ENCODE measurements at places on chromosomes 12 and 14.
A peak's percentile ranks its signal among the peaks of the same experiment; 100 is the strongest.

DNA sequence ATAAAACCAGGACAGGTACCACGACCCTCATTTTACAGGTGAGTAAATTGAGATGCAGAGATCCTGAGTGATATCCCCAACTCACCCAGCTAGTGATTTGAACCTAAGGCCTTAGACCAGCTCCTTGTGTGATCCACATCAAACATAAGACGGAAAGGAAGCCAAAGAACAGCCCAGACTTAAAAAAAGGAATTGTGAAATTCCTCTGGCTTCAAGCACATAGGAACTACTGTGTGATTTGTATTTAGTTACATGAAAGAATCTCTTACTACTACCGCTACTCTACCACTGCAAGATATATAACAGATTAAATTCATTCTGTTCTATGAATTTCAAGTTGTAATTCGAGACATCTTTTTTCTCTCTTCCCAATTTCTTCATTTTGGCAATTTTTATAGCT lies 10.5 kb downstream of the E2F7 start:
- DNase-seq = no peak
- no peak overlapping the region for H3K4me3 ChIP-seq
- no peaks in the 10 kb centered on the region for H3K36me3 ChIP-seq
- no peaks in the 10 kb centered on the region for H3K4me1 ChIP-seq

GRCh38 chr12:59936534-59936933 lies 340.7 kb downstream of the SLC16A7 start:
- no peaks in the 10 kb centered on the region for H3K4me1 ChIP-seq
- H3K27me3 ChIP-seq = no peaks in the 10 kb centered on the region
- no peak overlapping the region for H3K27ac ChIP-seq
- no peaks in the 10 kb centered on the region for H3K36me3 ChIP-seq
- H3K4me3 ChIP-seq = no peak overlapping the region

- no peak overlapping the region for H3K27ac ChIP-seq
- DNase-seq = no peak
- no peaks in the 10 kb centered on the region for H3K27me3 ChIP-seq
- no peak overlapping the region for H3K4me3 ChIP-seq
- no peaks in the 10 kb centered on the region for H3K4me1 ChIP-seq
Observed at GRCh38 chr14:30450631-30451545, 108.1 kb upstream of the G2E3 start.

DNA sequence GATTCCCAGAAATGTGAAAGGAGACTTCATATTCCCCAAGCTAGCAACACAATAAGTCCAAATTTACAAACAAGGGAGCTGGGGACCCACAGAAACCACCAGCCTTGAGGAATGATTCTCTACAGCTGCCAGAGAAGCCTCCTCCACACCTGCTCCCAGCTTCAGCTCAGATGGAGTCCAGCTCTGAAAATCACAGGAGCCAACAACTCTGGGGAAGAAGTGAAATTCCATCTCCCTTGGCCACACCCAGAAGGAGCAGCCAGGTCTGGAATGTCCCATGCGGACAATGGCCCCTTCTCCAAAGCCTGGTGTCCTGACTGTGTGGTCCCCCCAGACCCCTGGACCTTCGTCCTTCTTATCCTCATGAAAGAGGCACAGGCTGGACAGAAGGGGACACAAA lies 45.4 kb downstream of the SYNE3 start:
- peaks cover 4% of the 10 kb centered on the region for H3K4me1 ChIP-seq
- peaks cover 30% of the 10 kb centered on the region for H3K36me3 ChIP-seq
- no peak for DNase-seq
- no peak overlapping the region for H3K27ac ChIP-seq
- H3K27me3 ChIP-seq = no peaks in the 10 kb centered on the region

DNA sequence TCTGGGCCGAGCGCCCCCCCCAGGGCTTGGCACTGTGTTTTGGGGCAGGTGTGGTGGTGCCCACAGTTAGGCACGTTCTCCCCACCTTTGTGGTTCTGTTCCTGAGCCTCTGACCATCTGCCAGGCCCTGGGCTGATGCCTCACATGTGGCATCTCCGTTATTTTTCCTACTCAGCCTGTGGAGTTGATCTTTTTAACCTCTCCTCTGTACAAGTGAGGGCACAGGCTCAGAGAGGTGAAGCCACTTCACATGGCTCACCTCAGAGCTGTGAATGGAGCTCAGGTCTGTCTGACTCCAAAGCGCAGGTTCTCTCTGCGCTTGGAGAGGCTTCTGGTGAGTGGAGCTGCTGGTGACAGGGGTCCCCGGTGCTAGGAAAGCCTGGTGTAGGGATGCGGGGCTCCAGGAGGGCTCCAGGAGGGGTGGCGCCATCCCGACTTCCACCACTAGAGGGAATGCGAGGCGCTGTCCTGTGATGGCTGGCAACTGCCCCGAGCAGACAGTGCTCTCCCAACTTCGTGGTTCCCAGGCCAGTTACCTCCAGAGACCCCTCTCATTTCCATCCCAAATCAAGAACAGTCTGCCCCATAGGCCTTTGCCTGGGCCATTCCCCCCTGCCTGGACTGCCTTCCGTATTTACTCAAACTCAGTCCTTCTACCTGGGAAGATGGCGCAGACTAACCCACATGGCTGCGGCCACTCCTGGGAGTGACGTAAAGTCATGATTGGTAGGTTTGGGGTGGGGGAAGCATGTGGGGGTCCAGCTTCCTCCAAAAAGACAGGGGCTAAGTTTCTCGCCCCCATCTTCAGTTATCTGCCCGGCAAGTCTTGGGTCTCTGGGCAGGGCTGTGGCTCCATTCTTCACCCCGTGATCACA lies 9.9 kb downstream of the BCL7A start:
- no peaks in the 10 kb centered on the region for H3K36me3 ChIP-seq
- no peaks in the 10 kb centered on the region for H3K27me3 ChIP-seq
- peak; percentile 77 for DNase-seq
- H3K27ac ChIP-seq = no peak overlapping the region
- H3K4me3 ChIP-seq = no peak overlapping the region

- no peaks in the 10 kb centered on the region for H3K4me1 ChIP-seq
- no peak overlapping the region for H3K27ac ChIP-seq
- no peak overlapping the region for H3K4me3 ChIP-seq
- no peaks in the 10 kb centered on the region for H3K27me3 ChIP-seq
- DNase-seq = no peak
Observed at GRCh38 chr12:63450334-63450733, 218.0 kb downstream of the DPY19L2 start.

- no peak overlapping the region for H3K4me3 ChIP-seq
- H3K36me3 ChIP-seq = no peaks in the 10 kb centered on the region
- DNase-seq = no peak
Observed at GRCh38 chr12:12779529-12779928, 5.9 kb upstream of the APOLD1 start.

- DNase-seq = no peak
- H3K27ac ChIP-seq = no peak overlapping the region
- no peaks in the 10 kb centered on the region for H3K4me1 ChIP-seq
- no peak overlapping the region for H3K4me3 ChIP-seq
- H3K36me3 ChIP-seq = peaks cover 100% of the 10 kb centered on the region
Observed at GRCh38 chr14:101992708-101993107, 28.3 kb downstream of the DYNC1H1 start.

DNA sequence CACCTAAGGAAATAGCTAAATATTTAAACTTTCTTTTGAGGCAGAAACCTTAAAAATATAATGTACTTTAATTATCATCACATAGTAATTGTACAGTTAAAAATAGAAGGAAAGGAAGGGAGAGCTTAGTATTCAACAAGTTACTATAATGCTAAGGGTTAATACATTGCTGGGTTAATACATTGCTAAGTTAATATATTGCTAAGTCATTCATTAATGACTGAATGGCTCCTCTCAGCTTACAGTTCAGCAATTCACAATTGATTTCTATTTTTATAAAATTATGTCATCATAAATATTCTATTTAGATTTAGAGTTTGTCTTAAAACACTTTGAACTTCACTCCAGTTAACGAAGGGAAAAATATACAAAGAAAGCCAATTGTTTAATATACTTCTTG lies 207.9 kb downstream of the BMP4 start:
- H3K4me1 ChIP-seq = no peaks in the 10 kb centered on the region
- no peaks in the 10 kb centered on the region for H3K27me3 ChIP-seq
- no peak overlapping the region for H3K4me3 ChIP-seq
- no peak for DNase-seq
- H3K27ac ChIP-seq = no peak overlapping the region

DNA sequence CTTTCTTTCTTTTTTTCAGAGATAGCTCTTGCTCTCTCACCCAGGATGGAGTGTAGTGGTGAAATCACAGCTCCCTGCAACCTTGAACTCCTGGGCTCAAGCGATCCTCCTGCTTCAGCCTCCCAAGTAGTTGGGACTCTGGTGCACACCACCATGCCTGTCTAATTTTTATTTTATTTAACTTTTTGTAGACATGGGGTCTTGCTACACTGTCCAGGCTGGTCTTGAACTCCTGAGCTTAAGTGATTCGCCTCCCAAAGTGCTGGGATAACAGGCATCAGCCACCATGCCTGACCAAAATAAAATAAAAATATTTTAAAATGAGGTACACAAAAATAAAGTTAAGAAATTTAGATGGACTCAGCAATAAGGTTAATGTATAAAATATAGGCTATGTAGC lies 5.1 kb upstream of the LEMD3 start:
- no peak overlapping the region for H3K27ac ChIP-seq
- H3K4me1 ChIP-seq = no peaks in the 10 kb centered on the region
- no peak for DNase-seq

DNA sequence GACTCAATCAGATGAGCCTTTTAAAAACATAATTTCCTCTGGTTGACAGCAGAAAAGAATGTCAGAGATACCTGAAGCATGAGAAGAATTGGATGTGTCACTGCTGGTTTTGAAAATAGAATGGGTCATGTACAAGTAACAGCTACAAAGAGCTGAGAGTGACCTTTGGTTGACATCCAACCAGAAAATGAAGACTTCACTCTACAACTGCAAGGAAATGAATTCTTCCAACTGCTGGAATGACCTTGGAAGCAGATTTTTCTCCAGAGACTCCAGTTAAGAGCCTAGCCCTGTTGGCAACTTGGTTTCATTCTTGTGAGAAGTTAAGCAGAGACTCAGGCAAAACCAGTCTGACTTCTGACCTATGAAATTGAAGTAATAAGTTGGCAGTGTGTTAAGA lies 505.9 kb downstream of the SLC16A7 start:
- H3K27ac ChIP-seq = no peak overlapping the region

GRCh38 chr12:497501-498160 lies 37.9 kb downstream of the B4GALNT3 start:
- no peak overlapping the region for H3K27ac ChIP-seq
- DNase-seq = no peak
- H3K4me1 ChIP-seq = no peaks in the 10 kb centered on the region
- no peaks in the 10 kb centered on the region for H3K27me3 ChIP-seq

DNA sequence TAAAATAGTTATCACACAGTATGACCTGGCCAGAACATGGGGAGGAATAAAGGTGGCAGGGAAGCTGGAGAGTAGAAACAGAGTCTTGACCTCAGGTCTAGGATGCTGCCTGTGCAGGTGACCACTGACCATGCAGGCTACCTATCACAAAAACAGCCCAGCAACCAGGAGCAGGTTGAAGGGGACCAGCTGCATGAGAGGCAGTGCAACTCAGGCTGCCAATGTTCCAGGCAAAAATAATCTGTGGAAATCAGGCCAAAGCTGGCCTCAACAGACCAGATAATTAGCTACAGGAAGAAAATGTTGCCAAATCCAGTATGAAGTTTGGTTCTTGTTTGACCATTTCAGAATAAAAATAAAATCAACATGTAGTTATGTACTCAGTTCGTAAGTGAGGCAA lies 72.6 kb downstream of the PDE6H start:
- H3K36me3 ChIP-seq = no peaks in the 10 kb centered on the region
- H3K4me1 ChIP-seq = no peaks in the 10 kb centered on the region

- peaks cover 10% of the 10 kb centered on the region for H3K4me1 ChIP-seq
- no peaks in the 10 kb centered on the region for H3K27me3 ChIP-seq
- H3K4me3 ChIP-seq = no peak overlapping the region
- peak; percentile 68 for DNase-seq
- H3K36me3 ChIP-seq = peaks cover 21% of the 10 kb centered on the region
Observed at GRCh38 chr14:65035049-65035448, 48.4 kb downstream of the FNTB start.

- peak overlapping the region; percentile 68 for H3K4me3 ChIP-seq
- no peaks in the 10 kb centered on the region for H3K27me3 ChIP-seq
- DNase-seq = no peak
- H3K36me3 ChIP-seq = no peaks in the 10 kb centered on the region
Observed at GRCh38 chr12:45214749-45215418, 1.0 kb upstream of the ANO6 start.

- no peaks in the 10 kb centered on the region for H3K4me1 ChIP-seq
- H3K27ac ChIP-seq = no peak overlapping the region
- H3K27me3 ChIP-seq = no peaks in the 10 kb centered on the region
- no peaks in the 10 kb centered on the region for H3K36me3 ChIP-seq
Observed at GRCh38 chr12:61985830-61986229, 274.4 kb upstream of the USP15 start.

DNA sequence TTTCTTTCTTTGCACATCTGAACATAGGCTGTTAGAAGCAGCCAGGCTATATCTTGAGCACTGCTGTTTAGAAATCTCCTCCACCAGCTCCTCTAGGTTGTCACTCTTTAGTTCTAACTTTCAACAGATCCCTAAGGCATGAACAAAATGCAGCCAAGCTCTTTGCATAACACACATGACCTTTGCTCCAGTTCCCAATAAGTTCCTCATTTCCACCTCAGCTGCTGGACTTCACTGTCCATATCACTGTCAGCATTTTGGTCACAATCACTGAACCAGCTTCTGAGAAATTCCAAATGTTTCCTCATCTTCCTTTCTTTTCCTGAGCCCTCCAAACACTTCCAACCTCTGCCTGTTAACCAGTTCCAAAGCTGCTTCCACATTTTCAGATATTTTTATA lies 27.6 kb upstream of the C14orf132 start:
- no peaks in the 10 kb centered on the region for H3K4me1 ChIP-seq
- no peak overlapping the region for H3K4me3 ChIP-seq
- H3K27ac ChIP-seq = no peak overlapping the region
- H3K36me3 ChIP-seq = no peaks in the 10 kb centered on the region

DNA sequence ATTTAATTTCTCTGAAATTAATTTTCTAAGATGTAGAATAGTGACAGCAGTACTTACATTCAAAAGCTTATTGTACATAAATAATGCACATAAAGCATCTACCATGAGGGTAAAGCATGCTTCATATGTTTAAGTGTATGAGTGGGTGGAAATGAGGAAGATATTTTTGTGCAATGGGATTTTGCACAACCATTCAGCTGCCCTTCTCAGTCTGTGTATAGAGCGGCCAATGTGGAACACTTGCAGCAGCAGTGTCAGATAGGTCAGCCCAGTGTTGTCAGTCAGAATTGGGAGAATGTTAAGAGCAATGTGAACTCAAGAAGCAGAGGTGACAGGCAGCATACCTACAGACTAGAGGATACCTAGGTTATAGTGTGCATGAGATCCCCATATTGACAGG lies 72.5 kb upstream of the ATP2B1 start:
- no peak for DNase-seq
- no peak overlapping the region for H3K4me3 ChIP-seq
- H3K27ac ChIP-seq = no peak overlapping the region
- H3K4me1 ChIP-seq = no peaks in the 10 kb centered on the region
- H3K27me3 ChIP-seq = no peaks in the 10 kb centered on the region

DNA sequence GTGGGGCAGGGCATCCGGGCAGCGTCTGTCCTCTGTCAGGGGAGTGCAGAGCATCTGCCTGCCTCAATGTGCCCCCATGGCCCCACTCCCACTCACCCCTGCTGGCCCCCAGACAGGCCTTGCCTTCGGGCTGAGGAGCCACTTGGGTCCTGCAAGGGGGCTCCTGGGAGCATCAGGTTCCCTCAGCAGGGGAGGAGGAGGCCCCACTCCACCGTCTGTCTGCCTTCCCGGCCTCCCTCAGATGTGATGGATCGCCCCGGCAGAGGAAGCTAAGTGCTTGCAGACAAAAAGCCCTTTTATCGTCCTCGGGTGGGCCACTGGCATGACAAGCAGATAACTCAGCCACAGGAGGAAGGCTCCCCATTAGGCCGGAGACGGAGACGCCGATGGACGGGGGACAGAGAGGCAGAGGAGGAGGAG lies 35.1 kb downstream of the NCOR2 start:
- no peaks in the 10 kb centered on the region for H3K27me3 ChIP-seq
- no peak overlapping the region for H3K4me3 ChIP-seq
